Thoracic aorta (tissue), 2 donors: ENCODE measurements at places on chromosomes 13 and 19.

DNA sequence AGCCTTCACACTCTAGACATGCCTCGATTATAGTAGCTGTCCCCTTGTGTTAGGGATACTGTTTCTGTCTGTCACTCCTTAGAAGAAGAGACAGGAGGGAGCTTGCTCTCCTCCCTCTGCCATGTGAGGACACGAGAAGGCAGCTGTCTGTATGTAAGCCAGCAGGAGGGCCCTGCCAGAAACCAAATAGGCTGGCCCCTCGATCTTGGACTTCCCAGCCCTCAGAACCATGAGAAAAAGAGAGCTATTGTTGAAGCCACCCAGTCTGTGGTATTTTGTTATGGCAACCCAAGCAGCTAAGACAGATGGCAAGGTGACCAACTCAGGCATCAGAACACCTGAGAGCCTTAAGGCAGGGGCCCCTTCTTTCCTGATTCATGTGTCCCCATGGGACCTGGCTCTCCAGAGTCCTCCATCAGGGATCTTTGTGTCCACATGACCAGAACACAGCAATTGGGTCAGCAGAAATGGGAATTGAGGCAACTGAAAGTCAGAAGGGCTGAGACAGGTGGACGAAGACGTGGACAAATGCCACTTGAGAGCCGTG is 65.6 kb upstream of the NPAS1 start:
- DNase-seq, result no peak

GRCh38 chr19:56917529-56917928 is 77.0 kb upstream of the PEG3 start:
- DNase-seq, result no peak

- DNase-seq, result no peak
Measured at GRCh38 chr13:31793246-31793645, 53.9 kb downstream of the RXFP2 start.

DNA sequence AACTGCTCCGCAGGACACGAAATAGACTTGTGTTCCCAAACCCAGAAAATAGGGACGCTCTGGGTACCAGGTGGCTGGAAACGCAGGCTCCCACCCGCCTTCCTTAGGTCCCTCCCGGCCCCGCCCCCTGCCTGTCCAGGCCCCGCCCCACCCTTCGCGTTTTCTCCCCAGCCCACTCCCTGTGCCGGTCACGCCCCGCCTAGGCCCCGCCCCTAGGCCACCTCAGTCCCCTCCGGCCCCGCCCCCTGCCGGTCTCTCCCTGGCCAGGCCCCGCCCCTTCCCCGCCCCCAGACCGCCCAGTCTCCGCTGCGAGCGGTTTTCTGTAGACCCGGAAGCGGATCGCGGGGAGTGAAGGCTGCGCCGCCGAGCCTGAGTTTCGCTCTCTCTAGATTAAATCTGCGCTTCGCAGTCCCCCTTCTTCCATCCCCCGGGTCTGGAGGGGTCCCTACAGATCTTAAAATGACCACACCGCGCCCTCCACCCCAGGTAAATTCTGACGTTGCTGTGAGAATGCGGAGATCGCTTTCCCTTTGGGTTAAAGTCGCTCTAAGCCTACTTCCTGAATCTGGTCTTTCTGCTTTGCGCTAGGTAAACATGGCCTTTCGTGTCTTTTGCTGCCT is 3.7 kb upstream of the ZNF665 start:
- DNase-seq, result peak; percentile 91

DNA sequence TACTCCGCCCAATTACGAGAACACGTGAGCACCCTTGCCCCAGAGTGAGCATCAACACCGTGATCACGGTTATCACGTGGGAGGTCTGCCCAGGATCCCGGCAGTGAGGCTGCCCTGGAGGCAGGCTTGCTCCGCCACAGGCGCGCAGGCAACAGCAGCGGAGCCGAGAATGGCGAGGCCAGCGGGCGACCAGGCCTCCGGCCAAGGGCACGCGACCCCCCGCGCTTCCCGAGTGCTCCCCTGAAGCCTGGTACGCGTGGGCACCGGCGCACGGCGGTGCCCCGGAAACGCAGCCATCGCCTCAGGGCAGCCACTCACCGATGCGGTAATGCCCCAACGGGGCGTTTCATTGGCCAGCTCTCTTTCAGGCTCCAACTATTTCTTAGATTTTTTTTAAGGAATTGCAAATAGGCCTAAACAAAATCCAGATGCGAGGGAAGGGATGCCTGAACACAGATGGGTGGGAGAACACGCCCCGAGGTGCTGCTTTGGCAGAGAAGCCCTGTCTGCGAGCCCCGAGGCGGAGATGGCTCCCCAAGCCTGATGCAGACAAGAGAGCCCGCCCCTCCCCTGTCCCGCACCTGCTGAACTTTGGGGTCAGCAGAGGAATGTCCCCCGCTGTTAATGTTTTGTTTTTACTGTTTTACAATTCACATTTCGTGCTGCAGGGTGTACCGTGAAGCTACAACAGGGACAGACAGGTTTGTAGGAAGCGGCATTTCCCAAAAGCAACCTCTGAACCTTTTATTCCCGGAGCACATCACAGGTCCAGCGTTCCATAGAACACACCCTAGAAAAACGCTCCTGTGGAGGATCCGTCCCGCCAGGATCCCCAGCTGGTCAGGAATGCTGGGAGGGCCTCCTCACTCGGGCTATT is 132.7 kb downstream of the ZDHHC20 start:
- DNase-seq, result no peak

DNA sequence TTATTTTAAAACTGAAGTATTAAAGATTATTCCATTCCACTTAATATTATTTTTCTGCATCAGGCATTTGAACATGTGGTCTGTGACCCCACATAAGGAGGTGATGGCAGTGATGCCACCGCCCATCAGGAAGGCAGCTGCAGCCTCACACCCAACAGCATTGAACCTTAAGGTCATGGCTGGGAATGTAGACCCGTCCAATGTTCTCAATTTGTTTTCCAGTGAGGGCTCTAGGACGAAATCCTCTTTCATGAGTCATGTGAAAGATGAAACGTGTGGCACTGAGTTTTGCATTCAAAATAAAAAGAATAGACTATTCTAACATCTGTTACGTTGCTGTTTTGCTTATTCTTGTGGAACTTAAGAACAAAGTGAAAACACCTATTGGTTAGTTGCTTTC is 74.5 kb upstream of the ANKRD10 start:
- DNase-seq, result no peak

DNA sequence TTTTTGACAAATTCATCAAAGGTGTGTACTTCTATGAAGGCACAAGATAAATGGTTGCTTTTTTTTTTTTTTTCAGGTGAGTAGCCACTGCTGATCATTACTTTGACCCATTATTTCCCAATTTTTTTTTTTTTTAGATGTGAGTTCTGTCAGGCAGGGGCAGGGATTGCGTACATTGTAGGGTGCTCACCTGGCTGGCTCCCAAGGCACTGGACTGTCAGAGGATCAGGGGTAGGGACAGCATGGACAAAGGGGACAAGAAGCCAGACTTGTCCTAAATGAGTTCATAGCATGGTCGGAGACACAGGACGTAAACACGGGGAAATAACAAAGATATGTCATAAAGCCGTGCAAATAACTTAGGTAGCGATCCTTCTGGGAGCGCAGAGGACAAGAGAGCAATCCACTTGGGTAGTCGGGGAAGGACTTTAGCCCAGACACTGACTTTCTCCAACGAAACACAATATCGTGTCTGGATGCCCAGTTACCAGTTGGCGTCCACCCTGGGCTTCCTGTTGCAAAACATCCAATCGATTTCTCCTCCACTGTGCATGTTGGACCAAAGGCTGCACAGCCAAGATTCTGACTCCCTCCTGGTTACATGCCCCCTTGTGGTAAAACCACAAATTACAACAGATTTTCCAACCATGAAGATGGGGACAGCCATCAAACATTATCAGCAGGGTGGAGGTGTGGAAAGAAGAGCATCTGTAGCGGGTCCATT is 27.5 kb upstream of the KATNAL1 start:
- DNase-seq, result no peak

DNA sequence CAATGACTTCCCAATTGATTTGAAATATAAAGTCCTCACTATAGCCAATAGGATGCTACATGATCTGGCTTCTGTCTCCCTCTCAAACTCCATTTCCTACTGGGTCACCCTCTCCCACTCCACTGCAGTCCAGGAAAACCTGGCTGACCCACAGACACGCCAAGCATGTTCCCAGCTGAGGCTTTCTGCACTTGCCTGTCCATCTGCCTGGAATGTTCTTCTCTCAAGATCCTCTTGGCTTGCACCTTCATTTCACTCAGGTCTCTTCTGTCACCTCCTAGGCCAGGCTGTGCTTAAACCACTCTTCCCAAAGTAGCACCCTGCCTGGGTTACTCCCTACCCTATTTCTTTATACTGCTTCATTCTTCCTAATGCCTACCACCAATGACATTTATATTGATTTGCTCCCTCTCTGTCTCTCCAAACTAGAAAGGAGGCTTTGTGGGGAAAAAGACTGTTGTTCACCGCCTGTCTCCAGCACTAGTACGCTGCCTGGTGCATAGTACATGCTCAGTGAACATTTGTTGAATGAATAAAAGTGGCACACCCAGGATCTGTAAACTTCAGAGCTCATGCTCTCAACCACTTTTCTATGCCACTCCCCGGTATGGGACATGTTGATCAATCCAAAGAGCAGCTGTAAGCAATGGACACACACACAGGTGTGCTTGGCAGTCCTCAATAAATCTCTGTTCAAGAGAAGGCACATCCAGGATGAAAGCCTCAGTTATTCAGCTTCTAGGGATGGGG is 261.3 kb downstream of the FOXO1 start:
- no peak for DNase-seq

DNA sequence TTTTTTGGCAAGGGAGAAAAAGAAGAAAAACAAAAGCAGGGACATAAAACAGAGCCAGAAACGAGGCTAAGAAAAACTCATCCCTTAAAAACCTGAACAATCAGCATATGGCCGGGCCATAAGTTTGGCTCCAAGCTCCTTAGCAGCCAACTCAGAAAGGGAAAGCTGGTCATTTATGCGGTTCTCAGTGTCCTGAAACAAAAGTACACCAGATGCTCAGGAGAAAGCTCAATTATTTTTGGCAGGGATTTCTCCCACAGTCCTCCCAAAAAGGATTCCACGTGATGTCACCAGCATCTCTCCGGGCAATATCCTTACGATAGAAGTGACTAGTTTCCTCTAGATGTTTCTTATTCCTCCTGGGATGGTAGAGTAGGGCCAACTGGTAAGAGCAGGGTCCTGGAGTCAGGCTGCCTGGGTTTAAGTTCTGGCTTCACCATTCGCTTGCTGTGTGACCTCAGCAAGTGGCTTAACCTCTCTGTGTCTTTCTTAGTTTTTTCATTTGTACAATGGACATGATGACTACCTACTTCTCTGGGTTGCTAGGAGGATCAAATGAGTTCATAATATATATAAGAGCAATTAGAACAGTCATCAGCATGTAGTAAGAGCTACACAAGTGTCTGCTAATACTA is 34.0 kb downstream of the PIN1 start:
- DNase-seq, result no peak

- DNase-seq, result no peak
Measured at GRCh38 chr19:32873247-32873959, 3.8 kb upstream of the SLC7A9 start.

GRCh38 chr19:29615891-29616425 is 9.9 kb downstream of the POP4 start:
- DNase-seq, result no peak

DNA sequence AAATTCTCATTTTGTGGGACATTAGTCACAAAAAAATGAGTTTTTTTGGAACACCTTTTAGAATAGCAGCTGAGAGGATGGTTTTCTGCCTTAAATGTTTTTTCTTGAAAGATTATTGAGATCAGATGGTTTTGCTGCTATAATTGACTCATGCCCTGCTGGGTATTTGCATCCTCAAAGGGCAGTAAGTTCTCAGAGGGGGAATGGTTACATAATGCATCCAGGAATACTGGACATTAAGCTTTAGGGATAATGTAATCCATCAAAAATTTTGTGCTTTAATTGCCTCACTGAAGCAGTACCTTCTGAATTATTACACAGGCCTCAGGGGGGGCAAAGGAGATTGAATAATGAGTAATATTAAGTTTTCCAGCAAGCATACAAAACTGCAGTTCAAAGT is 866.3 kb upstream of the SPRY2 start:
- DNase-seq, result no peak

- DNase-seq, result no peak
Measured at GRCh38 chr13:27280009-27280656, 9.5 kb downstream of the RASL11A start.

- DNase-seq, result no peak
Measured at GRCh38 chr13:25906191-25906661, 145.6 kb downstream of the SHISA2 start.

DNA sequence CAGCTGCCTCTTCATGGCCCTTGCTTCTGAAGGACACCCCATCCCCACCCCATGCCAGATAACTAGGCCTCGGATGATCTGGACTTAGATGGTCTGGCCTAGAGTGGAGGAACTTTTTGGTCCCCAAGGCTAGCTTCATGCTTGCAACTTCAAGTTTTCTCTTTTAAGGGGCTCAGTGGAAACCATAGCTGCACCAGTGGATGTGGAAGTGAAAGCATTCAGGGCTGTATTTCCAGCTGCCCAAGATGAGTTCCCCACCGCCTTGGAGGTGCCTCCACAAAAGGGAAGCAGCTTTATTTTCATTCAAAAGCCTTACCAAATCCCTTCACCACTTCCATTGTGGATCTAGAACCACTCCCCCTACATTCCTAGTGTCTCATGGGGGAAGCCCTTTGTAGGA is 17.6 kb upstream of the GSX1 start:
- no peak for DNase-seq

DNA sequence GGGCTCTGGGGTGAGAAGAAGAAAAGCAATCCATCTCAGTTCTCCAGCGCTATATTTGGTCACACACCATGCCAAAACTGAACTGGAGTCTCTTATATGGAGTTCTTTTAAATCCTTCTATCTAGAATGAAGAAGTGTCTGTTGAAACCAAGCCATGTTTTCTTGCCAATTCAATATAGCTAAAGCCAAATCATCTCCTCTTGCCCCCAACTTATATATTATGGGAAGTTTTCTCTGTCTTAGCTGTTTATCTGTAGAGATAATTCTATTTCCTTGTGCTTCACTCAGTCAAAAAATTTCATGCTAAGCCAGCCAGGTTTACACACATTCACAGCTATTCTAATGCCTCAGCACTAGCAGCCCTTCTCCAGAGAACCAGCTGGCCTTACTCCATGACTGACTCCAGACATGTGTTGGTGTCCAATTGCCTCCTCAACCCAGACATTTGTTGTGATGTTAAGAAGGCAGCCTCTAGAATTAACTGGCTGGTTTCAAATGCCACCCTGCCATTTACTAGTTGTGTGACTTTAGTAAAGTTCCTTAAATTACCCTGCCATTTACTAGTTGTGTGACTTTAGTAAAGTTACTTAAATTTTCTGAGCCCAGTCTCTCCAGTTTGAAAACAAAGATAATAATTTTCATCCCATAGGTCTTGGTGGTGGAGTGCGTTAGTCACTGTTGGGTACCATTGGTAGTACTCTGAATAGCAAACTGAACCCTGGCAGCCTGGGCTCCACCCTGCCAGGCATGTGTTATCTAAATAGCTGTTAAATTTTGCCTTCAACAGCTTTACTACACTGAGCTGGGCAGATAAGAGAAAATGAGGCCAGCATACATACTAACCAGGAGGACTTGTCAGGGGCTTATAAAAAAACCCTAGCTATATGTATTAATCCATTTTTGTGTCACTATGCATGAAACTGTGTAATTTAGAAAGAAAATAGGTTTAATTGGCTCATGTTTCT is 525.1 kb downstream of the LMO7 start:
- DNase-seq, result no peak

- DNase-seq, result peak; percentile 83
Measured at GRCh38 chr19:9945319-9945966, 9.1 kb upstream of the OLFM2 start.

- DNase-seq, result no peak
Measured at GRCh38 chr19:14672188-14672872, 2.3 kb downstream of the ADGRE3 start.
